M059J (cell line): ENCODE measurements at places on chromosomes 2 and 18. TPM values are rescaled to one million over a fixed set of nuclear protein-coding genes. Genes with fewer than 3 reads are reported as not detected.

DNA sequence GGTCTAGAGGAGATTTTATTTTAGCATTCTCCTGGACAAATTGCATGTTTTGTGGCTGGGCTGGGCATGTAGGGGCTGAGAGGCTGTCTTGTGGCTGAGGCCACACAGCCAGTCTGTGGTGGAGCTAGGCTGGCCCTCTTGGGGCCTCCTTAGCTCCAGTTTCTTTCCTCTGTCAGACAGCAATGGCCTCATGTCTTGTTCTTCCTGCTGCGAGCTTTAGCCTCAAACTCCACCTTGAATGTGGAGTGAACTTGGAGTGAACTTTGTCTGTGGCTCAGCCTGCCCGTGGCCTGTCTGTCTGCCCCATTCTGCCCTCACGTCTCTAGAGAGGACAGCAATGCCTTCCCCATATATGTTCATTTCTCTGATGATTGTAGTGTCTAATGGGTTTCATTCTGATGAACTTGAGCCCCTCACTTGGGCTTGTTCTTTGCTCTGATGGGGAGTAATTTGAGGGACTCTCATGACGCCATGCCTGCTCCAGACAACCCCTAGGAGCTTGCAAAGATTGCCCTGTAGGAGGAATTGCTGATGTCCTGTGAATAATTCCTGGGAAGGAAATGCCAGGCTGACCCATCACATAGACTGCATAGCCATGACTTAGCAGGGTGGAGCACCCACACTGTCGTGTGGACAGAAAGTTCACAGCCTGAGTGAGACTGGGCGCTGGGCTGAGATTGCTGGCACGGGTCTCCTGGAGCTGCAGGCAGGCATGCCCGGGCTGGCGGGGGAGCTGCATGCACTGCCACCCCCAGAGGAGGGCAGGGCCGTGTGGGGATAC lies 42.6 kb downstream of the ASAP2 start:
- peak; percentile 81 for DNase-seq

The BCL11A gene
- under 0.01 TPM in 1 of 2 replicates, not detected in the other for total RNA-seq

DNA sequence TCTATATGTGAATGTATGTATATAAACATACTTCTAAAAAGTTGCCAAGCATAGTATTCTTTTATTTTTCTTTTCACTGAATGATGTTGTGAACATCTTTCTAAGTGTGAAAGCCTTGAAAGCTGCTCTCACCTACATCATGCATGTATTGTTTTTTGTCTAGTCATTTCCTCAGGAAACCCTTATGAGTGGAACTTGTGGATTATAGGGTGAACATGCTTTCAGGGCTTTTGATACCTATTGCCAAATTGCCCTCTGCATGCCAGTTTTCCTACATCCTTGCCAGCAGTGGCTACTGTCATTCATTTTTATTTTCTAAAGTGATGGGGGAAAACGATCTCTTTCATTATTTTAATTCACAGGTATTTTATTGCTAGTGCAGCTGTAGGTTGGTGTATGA lies 78.3 kb downstream of the ADAM23 start:
- DNase-seq, result no peak

DNA sequence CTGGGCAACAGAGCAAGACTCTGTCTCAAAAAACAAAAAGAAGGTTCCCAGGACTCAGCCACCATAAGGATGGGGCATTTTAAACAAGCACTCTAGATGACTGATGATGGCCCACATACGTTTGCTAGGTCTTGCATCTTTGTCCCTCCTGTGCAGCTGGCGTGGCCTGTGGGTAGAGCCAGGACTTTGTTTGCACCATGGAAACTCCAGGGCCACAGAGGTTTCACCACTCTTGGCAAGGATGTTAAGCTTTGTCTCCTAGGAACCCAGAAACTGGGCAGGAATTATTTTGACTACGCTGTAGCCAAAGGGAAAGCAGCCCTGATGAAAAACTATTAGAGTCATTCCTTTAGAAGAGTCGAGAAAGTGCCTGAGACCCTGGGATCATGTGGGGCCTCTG lies 75.3 kb upstream of the STPG4 start:
- peak; percentile 56 for DNase-seq
